ENCODE measurements at places on chromosomes 3 and 15.

- peak; percentile 71 for DNase-seq
Observed at GRCh38 chr3:119810018-119810435, 28.1 kb downstream of the NR1I2 start.

- DNase-seq = no peak
Observed at GRCh38 chr3:108673988-108674661, 83.1 kb downstream of the RETNLB start.

- DNase-seq = no peak
Observed at GRCh38 chr3:175316799-175317198, 457.7 kb downstream of the NAALADL2 start.

DNA sequence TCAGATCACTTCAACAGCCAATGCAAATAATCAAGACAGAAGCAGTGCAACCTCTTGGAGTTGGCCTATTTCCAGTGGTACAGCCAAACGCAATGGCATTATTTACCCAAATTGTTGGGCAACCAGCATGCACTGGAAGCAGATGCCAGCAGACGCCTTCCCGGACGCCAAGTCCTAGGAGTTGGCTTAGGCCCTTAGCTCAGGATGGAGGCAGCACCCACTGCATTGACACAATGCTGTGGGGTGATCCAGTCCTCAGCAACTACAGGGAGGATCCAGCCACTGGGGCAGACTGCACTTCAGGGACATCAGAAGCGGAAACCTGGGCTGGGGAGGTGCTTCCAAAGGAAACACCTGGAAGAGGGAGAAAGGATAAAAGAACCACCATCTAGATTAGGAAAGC is 290.4 kb downstream of the FAM43A start:
- DNase-seq = no peak

DNA sequence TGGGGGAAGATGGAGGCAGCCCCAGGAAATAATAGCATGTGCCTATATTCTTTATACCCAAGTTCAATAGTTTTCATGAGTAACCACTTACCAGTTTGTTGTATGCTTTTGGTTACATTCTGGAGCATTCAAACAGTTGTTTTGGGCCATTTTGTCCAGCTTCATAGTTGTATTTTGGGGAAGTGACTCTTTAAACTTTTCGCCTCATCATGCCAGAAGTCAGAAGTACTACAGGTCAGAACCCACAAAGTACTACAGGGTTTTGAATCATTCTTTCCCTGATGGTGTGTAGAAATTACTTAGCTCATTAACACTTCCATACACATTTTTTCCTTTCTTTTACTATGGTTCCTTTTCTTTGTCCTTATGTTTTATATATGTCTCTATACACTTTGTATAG is 210.6 kb downstream of the ARPP21 start:
- no peak for DNase-seq

- no peak for DNase-seq
Observed at GRCh38 chr3:144351011-144351410, 379.4 kb downstream of the DIPK2A start.

- DNase-seq = no peak
Observed at GRCh38 chr3:170179432-170179831, 2.1 kb downstream of the PHC3 start.

DNA sequence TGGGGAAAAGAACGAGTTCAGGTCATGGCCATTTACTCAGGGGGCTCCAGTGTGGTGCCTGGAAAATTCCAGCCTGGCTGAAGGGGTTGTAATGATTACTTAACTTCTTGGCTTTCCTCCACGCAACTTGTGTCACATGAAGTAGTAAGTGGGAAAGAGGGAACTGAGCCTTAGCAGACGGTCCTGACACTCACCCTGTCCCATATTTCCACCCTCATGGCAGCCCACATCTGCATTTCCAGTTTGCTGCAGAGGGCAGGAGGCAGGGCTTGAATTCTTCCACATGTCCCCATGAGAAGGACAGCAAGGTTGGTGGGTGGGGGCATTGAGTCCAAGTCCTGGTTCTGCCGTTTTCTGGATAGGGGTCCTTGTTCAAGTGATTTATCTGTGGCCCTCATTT is 7.8 kb upstream of the CAMP start:
- DNase-seq = no peak

Data from activated T-cell treated with anti-CD3 and anti-CD28 coated beads, Interleukin-2, amount 50 U/mL, for 48 hours (primary cell).